ENCODE measurements at places on chromosomes 3 and 15.

DNA sequence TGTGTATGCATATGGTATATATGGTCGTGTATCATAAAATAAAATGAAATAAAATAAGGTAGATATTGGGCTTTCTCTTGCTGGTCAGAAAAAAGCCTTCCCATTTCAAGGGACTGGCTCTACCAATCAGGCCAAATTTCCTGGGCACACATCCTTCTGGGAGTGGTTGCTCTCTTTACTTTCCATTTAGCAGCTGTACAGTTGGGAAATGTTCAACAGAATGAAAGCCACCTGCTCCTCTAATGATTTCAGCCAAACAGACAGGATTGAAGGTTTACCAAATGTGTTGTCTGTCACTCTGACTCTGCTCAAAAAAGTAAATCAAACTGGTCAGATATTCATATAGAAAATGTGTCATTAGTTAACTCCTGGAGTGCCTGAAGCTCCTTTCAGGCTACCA is 380.4 kb downstream of the ROBO2 start:
- DNase-seq, result no peak

- DNase-seq, result peak; percentile 40
Measured at GRCh38 chr3:124275412-124275811, 283.5 kb upstream of the ROPN1 start.

DNA sequence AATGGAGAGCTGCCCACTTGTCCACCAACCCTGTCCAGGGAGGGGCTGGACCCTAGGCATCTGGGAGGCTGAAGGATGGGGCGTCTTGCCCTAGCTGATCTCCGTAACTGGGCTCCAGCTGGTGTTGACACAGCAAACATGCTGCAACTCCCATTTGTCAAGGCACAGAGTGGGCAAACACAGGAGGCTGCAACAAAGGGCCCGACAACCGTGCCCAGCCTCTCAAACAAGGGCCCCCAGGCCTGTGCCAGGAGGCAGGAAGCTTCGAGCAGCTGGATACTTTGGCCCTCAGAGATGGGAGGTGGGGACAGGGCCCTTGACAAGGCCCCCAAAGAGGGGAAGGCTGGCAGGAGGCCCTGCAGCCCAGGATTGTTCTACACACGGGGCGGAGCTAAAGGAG is 64.2 kb upstream of the TMEM115 start:
- DNase-seq, result no peak

- no peak for DNase-seq
Measured at GRCh38 chr3:196332168-196332567, 6.0 kb downstream of the TM4SF19 start.

- peak; percentile 75 for DNase-seq
Measured at GRCh38 chr15:39270934-39271333, 309.9 kb upstream of the THBS1 start.

DNA sequence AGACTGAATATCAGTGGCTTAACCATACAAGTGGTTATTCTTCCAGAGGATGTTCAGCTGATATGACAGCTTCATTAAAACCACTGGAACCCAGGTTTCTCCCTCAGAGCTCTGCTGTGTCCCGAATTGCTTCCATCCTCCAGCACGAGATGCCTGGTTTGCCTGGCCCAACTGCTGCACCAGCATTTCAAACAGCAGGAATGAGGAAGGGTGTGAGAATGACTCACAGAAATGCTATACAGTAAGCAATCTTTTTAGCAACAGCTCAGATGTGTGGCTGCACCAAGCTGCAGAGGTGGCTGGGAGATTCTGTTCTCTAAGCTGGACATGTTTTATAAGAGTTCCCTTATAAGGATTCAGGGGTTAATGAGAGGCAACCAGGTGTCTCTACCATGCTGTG is 271.0 kb downstream of the GABRG3 start:
- DNase-seq, result no peak

GRCh38 chr3:184591789-184592188 is 30.2 kb downstream of the EPHB3 start:
- DNase-seq, result no peak

DNA sequence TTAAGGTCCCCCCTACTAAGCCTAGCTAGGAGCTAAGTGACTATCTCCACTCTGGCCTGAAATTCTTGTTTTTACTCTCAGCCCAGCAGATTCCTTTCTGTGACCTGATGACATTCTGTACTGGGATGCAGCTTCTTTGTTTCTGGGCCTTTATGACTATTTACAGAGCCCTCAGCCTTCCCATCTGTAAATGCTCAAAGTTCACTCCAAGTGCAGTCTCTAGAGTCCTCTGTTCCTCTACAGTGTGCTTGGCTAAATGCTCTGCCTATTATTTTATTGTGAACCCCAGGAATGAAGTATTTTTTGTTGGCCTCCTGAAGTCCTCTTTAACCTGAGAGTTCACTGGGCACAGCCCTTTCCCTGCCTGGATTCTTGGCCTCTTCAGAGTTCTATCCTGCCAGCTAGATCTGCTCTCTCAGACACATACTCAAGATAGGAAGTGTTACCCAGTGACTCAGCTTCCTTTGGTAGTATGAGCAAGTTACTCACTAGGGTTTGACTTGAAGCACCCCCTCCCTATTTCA is 278.1 kb upstream of the P2RY1 start:
- DNase-seq, result peak; percentile 7

- peak; percentile 14 for DNase-seq
Measured at GRCh38 chr15:76932135-76932966, 802 bp downstream of the RCN2 start.

DNA sequence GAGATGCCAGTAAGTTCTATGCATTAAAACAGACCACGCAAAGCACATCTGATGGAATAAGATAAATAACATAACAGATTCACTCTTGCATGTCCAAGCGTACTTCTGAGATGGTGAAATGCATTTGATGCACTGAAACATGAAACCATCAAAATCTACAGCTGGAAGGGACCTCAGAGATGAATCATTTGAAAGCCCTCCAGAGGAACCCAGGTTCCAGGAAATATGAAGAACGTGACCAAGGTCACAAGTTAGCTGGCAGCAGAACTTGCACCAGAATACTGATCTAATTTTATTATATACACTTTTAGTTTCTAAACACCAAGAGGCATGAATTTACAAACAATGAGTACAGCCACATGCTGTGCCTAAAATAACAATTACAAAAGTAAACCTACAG is 957.1 kb downstream of the FHIT start:
- peak; percentile 74 for DNase-seq

- no peak for DNase-seq
Measured at GRCh38 chr3:174083706-174084105, 686.2 kb downstream of the NLGN1 start.

DNA sequence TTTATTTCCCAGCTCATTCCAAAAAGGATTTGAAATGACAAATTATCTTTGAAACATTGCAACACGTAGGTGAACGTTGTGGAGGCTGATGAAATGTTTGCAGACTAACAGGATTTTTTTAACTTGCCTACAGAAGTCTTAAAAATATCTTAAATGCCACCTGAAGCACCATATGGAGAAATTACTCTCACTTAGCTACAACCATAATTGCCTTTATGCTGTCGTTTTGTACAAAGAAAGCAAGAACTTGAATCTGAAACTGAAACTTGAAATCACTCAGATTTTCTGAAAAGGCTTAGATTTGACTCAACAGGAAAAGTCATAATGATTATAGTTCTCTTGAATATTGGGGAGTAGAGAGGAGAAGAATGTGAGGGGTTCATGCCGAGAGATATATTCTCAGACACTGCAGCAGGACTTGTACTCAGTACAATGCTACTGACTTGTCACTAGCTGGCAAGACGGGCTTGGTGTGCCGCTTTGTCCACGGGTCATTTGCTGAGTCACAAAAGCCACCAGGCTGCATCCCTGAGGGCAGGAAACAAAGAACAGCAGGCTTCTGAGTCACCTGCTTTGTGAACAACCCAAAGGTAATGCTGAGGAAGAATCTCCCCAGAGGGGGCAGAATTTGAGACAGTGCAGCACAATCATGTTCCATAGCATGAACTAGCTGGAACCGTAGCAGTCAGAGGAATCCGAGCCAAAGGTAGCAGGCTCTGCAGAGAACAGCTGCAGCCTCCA is 7.1 kb upstream of the FMN1 start:
- DNase-seq, result peak; percentile 19

DNA sequence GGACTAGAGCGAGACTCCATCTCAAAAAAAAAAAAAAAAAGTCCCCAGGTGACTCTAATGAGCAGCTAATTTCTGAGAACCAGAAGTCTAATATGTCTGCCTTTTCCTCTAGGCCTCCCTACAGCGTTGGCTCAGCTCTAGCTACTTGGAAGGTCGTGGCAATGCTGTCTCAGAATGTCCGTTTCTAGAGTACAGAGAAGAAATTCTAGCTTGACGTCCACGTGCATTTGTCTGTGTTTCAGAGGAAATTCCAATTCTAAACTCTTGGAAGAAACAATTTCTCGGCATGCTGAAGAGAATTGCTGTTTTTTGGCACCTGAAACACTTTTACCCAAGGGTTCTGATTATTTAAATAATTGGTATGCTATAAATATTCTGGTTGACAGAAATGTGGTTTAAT is 78.8 kb downstream of the SOX2 start:
- no peak for DNase-seq

DNA sequence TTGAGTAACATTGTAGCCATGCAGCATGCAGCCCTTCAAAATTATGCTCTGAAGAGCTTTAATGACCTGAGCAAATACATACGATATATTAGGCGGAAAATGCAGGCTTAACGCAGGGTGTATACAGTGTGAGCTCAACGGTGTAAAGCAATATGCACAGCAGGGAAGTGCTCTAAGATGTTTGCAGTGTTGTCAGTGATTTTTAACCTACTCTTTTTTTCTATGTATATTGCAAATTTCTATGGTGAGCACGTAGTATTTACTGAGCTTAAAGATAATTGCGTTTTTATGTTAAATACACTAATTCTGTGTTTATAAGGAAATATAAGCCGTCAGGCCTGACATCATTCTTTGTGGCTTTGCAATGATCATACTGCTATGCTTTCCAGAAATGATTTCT is 42.1 kb downstream of the DGKG start:
- no peak for DNase-seq

DNA sequence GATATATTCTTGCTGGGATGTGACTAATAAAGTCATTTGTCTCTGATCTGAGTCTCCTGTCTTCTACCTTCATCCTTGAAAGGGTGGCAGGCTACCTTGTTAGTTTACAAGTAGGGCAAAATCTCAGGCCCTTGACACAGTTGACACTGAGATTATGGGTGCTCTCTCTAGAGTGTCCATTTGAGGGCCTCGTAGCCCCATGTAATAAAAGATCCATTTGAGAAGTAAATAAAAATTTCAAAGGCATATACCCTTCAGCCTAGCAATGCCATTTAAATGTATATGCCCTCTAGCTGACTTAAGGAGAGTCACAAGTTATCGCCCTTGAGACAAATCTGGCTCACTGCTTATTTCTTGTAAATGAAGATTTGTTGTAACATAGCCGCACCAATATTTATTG is 98.6 kb downstream of the TCF12 start:
- DNase-seq, result peak; percentile 10

- DNase-seq, result peak; percentile 12
Measured at GRCh38 chr15:99385865-99386264, 134.6 kb downstream of the LRRC28 start.

DNA sequence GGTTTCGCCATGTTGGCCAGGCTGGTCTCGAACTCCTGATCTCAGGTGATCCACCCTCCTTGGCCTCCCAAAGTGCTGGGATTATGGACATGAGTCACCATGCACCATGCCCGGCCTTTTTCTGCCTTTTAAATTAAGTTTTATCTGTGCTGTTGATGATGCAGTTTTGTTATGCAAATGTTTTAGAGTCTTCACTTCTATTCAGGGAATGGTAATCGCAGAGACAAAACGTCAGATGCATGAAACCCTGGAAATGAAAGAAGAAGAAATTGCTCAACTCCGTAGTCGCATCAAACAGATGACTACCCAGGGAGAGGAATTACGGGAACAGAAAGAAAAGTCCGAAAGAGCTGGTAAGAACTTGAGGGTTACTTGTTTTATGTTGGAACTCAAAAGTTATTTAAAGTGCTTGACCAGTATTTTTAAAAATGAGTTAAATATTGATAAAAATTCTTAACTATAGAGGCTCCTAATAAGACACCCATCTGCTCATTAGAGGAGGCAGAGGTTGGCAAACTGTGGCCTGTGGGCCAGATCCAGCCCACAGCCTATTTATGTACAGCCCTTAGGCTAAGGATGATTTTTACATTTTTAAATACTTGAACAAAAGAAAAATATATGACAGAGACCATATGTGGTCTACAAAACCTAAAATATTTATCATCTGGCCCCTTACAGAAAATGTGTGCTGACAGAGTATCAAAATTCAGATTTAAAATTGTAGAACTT is 127.8 kb upstream of the LRRFIP2 start:
- DNase-seq, result no peak

- DNase-seq, result peak; percentile 72
Measured at GRCh38 chr3:168249550-168250414, 154.1 kb upstream of the GOLIM4 start.

GRCh38 chr3:102132370-102132769 is 283.1 kb downstream of the NFKBIZ start:
- DNase-seq, result peak; percentile 86

DNA sequence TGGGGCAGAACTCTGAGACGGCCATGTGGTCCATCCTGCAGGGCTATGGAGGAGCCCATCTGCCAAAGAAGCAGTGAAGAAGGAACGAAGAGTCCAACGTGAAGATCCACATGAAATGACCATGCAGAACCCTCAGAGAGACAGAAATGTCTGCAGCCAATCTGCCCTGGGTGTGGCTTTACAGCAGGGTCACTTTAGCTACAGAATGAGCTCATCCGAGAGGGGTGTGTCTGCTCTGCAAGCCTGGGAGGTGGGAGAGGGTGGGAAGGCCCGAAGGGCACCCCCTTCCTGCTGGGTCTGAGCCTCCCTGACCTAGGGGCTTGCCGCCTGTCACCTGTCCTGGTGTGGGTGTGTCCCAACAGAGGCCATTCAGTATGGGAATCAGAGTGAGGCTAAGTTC is 176.3 kb downstream of the ATP10A start:
- DNase-seq, result no peak

DNA sequence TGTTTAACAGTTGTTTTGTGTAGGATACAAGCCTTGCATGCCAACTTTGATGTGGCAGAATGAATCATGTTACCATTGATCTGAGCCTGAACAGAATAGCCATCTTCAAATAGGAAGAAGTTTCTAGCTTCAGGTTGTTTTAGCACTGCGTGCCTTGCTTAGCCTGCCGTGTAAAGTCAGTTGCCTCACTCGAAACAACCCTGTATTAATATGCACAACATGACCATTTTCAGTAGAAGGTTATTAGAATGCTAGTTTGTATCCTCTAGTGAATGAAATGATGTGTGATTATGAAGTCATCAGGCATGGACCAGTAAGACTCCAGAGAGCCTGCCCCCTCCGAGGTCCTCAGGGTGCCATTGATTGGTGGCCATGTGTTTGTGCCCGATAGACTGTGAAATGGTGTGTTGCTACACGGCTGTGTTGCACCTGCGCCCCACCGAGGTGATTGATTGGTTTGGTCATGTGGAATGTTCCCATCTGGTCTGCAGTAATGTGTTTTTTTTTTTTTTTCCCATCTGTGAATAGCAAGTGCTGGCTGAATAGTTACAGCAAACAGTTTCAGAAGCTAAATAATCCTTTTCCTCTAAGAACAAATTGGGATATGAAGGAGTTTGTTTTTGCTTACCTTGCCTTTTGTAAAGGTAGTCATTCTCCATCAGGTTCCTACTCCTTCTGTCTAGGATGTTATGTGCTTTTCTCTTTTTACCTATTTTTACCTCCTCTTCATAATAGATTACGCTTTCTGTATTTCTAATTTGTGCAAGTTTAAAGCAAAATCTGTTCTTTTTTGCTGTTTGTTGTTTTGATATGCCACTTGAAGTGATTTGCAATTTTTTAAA is 214.9 kb downstream of the TCF12 start:
- DNase-seq, result no peak

All from cardiac muscle cell (in vitro differentiated cells and primary cell).